Putamen (tissue), 1 donor: ENCODE measurements at places on chromosomes 7 and 10.

DNA sequence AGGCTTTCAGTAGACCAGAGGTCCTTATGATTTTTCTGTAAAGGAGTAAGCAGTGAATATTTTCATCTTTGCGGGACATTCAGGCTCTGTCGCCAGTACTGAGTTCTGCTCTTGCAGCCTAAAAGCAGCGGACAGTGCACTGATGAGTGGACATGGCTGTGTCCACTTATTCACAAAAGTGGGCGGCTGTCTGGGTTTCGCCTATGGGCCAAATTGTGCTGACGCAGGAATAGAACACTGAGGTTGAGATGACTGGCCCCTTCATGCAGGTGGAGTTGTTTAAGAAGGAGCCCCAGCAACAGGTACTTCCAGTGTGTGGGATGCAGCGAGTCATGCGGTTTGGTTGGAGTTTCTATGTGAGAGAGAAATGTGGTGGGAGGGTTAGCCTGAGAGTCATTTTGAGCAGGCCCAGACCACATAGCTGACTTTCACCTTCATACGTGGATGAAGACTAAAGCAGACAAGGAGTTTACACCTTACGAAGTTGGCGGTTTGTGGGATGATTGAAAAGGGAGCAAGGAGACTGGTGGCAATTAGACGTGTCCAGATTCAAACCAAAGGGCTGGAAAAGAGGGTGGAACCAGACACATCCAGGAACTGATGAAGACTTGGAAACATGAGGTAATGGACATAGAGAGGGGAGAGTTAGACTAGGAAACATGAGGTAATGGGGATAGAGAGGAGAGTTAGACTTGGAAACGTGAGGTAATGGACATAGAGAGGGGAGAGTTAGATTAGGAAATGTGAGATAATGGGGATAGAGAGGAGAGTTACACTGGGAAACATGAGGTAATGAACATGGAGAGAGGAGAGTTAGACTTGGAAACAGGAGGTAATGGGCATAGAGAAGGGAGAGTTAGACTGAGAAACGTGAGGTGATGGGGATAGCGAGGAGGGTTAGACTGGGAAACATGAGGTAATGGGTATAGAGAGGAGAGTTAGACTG lies 38.2 kb downstream of the WDR37 start:
- DNase-seq: no peak

- DNase-seq: no peak
Observed at GRCh38 chr10:60238759-60239100, 150.9 kb downstream of the ANK3 start.

- DNase-seq: no peak
Observed at GRCh38 chr10:84185526-84186175, 8.7 kb upstream of the CDHR1 start.

DNA sequence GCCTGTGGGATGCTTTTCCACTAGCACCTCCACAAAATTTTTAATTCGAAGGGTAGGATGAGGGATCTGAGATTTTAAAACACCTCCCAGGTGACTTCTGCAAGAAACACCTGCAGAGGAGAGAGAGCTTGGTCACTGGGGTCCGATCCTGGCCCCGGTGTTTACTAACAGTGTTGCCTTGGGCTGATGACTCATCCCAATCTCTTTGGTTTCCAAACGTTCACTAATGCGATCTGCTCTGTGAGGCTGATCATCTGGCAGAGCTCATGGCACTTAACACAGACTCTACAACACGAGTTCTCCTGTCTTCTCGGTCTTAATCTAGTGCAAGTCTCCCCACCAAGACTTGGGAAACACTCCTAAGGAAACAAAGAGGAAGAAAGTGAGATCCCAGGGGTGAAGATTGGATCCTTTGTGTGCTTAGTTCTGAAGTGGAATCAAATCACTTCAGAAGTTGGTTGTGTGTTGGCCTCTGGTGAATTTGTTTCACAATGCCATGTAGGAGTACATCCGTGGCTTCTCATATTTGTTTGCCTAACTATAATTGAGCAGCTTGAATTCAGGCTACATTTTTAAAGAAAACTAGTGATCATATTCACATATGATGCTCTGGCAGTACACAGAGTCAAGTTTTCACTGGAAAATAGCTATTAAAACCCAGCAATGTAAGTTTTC lies 407.9 kb downstream of the NRG3 start:
- no peak for DNase-seq

- DNase-seq: no peak
Observed at GRCh38 chr10:97960269-97961056, 70.0 kb downstream of the CRTAC1 start.

GRCh38 chr7:118590107-118590506 lies 365.6 kb downstream of the ANKRD7 start:
- DNase-seq: no peak

GRCh38 chr7:16204953-16205352 lies 216.4 kb downstream of the CRPPA start:
- DNase-seq: no peak

DNA sequence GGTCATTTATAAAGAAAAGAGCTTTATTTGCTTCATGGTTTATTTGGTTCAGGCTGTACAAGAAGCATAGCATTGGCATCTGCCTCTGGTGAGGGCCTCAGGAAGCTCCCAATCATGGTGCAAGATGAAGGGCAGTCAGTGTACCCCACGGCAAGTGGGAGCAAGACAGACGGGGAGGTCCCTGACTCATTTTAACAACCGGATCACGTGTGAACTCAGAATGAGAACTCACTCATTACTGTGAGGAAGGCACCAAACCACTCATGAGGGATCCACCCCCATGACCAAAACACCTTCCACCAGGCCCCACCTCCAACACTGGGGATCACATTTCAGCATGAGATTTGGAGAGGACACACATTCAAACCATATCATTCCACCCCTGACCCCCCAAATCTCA lies 15.7 kb upstream of the CRYGN start:
- no peak for DNase-seq

DNA sequence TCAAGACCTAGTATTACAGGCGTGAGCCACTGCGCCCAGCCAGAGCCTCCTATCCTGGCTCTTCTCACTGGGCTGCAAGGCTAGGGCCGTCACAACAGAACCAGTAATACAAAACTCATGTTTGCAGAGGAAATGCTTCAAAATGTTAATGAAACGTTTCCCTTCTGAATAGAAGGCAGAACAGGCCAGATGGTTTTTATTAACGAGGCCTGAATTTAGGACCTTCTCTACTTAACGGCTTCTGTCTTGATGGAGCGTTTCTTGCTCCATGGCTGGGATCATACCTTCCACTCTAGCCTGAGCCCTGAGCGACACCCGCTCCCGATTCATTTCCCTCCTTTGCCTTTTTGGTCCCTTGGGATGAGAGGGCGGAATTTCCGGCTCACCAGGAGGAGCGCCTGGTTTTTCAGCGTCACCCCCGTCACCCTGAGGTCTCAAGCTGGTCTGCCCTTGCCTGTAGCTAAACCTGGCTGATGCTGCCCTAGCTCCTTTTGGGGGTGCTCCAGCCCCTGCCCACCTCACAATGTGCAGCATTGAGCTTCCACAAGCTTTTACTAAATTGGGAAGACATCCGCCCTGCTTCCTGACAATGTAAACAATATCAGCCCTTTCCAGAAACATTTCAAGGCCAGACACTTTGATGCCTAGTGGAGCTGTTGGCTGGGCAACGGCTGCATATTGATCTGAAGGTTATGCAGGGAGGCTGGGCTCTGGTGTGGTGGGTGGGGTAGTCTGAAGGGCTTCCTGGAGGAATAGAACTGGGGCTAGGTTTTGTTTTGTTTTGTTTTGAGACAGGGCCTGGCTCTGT lies 5.2 kb downstream of the CLIP2 start:
- no peak for DNase-seq

GRCh38 chr10:7492660-7493046 lies 81.8 kb upstream of the SFMBT2 start:
- DNase-seq: no peak

DNA sequence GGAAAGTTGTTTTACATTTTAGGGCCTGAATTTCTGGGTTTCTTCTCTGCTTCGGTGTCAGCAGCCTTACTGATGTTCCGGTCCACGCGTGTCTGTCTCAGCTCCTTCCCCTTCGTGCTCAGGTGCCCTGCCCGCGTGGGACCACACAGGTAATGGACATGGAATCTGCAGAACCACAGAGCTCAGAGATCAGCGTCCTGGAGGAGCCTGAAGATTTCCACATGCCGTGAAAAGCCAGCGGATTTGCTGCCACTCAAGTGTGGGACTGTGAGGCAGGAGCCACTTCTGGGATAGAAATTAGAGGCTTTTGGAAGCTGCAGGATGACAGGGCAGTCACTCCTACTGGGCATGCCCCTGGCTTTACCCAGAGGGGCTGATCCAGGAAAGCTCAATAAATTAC lies 666.1 kb upstream of the FOXK1 start:
- no peak for DNase-seq

- DNase-seq: no peak
Observed at GRCh38 chr7:49873420-49873819, 100.0 kb downstream of the VWC2 start.

DNA sequence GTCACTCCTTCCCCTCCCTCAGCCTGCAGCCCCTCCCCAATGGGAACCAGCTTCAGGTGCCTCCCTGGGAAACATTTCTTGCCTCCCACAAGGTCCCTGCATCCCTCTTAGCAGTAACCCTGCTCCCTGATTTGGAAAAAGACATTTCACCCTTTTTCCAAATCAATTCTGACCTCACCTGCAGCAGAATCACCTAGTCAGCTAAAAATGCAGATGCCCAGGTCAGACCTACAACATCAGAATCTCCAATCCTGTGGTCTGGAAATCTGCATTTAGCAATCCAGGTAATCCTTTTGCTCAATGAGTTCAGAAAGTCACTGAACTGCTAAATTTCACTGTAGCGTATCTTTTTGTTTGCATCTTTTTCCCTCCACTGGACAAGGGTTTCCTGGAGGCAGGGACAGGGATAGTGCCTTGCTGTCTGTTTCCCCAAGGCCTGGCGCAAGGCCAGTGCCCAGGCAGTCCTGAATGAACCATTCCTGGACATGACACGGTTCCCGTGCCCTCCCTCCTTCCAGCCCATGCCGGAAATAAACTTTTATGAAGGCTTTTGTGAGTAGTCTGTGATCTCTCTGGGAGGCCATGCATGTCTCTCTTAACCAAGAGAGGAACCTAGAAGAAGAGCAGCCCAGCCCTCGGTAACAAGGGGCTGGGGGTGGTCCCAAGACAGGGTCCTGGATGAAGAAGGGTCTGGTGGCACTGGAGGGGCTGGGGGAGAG lies 44.0 kb downstream of the COL13A1 start:
- DNase-seq: no peak

GRCh38 chr10:87547734-87548311 lies 43.1 kb downstream of the MINPP1 start:
- DNase-seq: no peak

DNA sequence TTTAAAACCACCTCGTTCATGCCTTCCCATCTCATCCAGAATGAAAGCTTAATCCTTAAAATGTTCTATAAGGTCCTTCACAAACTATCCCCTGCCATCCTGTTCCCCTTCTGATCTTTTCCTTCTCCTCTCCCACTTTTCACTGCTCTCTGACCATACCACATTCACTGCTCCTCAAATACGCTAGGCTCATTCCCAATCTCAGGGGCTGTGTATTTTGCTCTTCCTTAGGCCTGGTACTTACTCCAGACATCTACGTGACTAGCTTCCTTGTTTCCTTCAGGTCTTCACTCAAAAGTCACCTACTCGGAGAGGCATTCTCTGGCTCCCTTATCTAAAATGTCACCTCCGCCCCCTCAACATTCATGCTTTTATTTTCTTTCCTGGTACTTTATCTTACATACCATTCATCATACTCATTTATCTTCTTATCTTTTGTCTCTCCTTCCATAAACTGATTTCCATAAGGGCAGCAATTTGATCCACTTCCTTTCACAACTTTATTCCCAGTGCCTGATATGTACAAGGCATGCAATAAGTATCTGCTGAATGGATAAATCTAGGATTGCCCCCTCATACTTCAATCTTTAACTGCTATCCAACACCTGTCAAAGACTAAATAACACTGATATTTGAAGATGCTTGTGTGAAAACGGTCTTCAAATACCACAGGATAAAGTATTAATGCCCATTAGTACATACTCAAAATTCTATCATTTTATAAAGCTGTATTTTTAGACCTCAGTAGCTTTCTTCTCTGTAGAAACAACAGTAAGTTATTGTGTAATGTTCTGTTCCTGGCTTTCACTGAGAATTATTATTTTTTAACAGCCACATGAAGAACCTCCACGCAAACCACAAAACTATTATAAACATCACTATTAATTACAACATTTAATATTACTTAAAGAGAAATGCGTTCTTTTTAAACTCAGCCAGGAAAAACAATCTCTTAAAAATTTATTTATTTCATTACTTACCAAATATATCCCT lies 27.0 kb downstream of the JMJD1C start:
- DNase-seq: no peak

DNA sequence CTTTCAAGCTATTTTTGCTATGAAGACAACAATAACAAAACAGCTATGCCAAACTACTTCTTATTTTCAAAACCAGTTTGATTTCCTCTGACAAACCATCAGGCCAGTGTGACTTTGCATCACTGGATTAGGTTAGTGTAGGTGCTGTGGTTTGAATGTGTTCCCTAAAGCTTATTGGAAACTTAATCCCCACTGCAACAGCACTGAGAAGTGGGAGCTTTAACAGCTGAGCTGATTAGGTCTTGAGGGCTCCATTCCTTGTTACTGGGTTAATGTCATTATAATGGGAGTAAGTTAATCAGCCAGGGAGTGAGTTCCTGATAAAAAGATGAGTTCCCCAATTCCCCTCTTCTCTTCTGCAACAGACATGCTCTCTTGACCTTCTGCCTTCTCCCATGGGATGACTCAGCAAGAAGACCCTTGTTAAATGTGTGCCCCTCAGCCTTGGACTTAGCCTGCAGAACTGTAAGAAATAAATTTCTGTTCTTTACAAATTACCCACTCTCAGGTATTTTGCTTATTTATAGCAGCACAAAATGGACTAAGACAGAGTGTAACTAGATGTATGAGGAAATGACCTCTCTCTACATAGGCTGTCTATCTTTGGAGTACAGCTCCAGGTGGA lies 186.8 kb downstream of the CTTNBP2 start:
- DNase-seq: no peak

DNA sequence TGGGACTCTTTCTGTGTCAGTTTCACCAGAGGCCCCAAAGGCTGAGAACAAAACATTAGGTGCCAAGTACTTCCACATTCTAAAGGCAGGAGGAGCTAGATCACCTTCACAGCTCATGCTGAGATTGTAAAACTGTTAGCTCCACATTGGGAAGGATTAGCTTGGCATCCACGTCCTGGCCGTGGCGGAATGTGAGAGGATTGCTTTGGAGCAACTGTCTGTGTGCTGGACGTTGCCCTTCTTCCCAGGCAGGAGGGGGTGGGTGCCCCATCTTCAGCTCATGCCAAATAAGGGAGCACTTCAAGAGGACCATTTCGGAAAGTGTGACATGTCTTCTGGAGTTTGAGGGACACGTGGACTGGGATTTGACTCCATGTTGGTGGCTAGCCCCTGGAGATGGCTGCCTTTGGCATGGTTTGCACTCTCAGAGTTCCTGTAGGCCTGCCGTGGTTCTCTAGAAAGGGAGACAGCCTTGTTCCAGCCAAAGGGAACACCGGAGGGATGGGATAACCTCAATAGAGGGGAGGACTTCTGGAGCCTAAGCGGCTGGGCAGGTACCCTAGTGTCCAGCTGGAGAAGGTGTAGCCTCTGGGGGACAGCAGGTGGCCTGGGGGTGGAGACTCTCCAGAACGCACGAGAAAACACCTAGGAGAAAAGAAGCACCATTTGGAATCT lies 19.9 kb upstream of the FMC1 start:
- no peak for DNase-seq
